ENCODE measurements at places on chromosomes 5 and 9. TPM values are rescaled to one million over a fixed set of nuclear protein-coding genes. Genes with fewer than 3 reads are reported as not detected.

- no peak for DNase-seq
- H3K36me3 ChIP-seq = peaks cover 13% of the 10 kb centered on the region
- no peak overlapping the region for H3K4me3 ChIP-seq
- H3K27ac ChIP-seq = no peak overlapping the region
Measured at GRCh38 chr5:169946743-169947295, 33.5 kb downstream of the INSYN2B start.

The MEGF10 gene
- total RNA-seq = not detected

- H3K4me1 ChIP-seq = no peaks in the 10 kb centered on the region
- H3K36me3 ChIP-seq = no peaks in the 10 kb centered on the region
- H3K27me3 ChIP-seq = peaks cover 16% of the 10 kb centered on the region
- H3K27ac ChIP-seq = no peak overlapping the region
- no peak overlapping the region for H3K4me3 ChIP-seq
Measured at GRCh38 chr5:1367149-1367548, 22.2 kb upstream of the CLPTM1L start.

The TCF7 gene
- total RNA-seq = 97.8 TPM

DNA sequence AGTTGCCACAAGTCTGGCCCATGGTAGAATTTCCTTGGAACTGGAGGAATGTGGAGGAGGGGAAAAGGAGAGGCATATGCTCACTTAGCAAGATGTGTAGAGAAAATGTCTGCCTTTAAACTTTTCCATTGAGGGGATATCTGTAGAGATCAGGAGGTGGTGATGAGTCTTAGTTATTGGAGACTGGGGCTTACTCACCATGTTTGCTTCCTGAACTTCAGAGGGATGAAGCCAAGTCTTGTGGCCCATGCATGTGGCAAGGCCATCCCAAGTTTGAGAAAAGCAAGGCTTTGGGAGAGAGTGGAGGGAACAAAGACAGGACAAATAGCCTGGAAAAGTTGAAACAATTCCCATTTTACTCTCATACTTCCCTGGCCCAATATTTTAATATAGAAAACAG, 124.5 kb downstream of the GDNF start:
- no peaks in the 10 kb centered on the region for H3K27me3 ChIP-seq
- no peaks in the 10 kb centered on the region for H3K4me1 ChIP-seq
- H3K27ac ChIP-seq = no peak overlapping the region
- H3K4me3 ChIP-seq = no peak overlapping the region
- H3K36me3 ChIP-seq = peaks cover under 1% of the 10 kb centered on the region

- no peaks in the 10 kb centered on the region for H3K4me1 ChIP-seq
- H3K27me3 ChIP-seq = no peaks in the 10 kb centered on the region
- DNase-seq = no peak
Measured at GRCh38 chr5:136213919-136214493, 21.0 kb upstream of the SMIM32 start.

GRCh38 chr9:129383019-129383560, 205.0 kb upstream of the IER5L start:
- peaks cover 25% of the 10 kb centered on the region for H3K4me1 ChIP-seq
- DNase-seq = no peak
- no peaks in the 10 kb centered on the region for H3K36me3 ChIP-seq
- peak overlapping the region; percentile 88 for H3K27ac ChIP-seq
- H3K4me3 ChIP-seq = peak overlapping the region; percentile 65

The SLC25A2 gene
- total RNA-seq = 0.84 TPM

The GRHPR gene
- 57.8 TPM for total RNA-seq

DNA sequence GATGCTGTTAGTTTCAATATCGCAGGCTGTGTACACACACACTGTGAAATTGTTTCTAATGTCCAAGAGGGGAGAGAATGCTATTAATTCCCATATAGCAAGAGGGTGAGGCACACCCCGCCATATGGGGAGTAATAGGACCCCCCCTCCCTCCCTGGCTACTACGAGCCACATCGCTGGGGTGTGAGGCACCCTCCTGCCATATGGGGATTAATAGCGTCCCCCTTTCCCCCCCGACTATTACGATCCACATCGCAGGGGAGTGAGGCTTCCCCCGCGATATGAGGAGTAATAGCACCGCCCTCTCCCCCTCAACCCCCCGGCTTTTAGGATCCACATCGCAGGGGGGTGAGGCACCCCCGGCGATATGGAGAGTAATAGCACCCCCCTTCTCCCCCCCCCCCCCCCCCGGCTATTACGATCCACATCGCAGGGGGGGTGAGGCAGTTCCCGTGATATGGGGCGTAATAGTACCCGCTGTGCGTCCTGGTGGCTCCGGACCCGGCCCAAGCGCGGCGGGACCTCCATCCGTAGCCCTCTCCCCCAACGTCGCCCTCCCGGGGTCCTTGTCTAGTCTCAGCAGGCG, 494 bp upstream of the STK32A start:
- DNase-seq = no peak
- no peak overlapping the region for H3K27ac ChIP-seq
- H3K4me3 ChIP-seq = no peak overlapping the region

GRCh38 chr9:6149315-6149714, 66.3 kb upstream of the IL33 start:
- no peaks in the 10 kb centered on the region for H3K4me1 ChIP-seq
- peaks cover 7% of the 10 kb centered on the region for H3K27me3 ChIP-seq
- no peak for DNase-seq
- H3K27ac ChIP-seq = no peak overlapping the region
- H3K4me3 ChIP-seq = no peak overlapping the region

DNA sequence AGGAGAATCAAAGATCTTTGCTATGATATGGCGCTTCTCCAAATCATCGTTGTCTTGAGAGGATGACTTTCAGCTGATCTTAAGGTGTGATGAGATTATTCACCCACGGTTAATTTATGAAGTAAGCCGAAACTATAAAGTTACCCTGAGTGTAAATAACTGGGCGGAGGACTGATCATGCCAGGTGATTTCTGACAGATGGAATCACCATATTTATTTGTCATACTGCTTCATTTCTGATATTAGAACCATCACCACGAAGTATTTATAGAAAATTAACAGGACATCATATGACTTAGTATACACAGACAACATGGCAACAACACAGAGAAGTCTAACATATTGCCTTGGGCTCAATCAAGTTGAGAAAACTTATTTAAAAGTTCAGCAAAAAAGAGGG, 601.9 kb downstream of the RAB3C start:
- DNase-seq = no peak
- H3K4me3 ChIP-seq = no peak overlapping the region
- peaks cover 43% of the 10 kb centered on the region for H3K27me3 ChIP-seq
- no peaks in the 10 kb centered on the region for H3K36me3 ChIP-seq
- H3K4me1 ChIP-seq = peaks cover 5% of the 10 kb centered on the region

The EGFL7 gene
- 1.9 TPM for total RNA-seq

DNA sequence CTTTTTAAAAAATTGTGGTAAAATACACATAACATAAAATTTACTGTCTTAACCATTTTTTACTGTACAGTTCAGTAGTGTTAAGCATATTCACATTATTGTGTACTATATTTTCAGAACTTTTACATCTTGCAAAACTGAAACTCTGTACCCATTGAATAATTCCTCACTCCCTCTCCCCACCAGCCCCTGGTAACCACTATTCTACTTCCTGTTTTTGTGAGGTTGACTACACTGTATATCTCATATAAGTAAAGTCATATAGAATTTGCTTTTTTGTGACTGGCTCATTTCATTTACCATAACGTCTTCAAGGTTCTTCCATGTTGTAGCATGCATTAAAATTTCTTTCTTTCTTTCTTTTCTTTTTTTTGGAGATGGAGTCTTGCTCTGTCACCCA, 87.0 kb downstream of the LNPEP start:
- peaks cover 75% of the 10 kb centered on the region for H3K36me3 ChIP-seq
- H3K27ac ChIP-seq = peak overlapping the region; percentile 77
- H3K27me3 ChIP-seq = no peaks in the 10 kb centered on the region
- peaks cover 36% of the 10 kb centered on the region for H3K4me1 ChIP-seq

- DNase-seq = no peak
- no peak overlapping the region for H3K4me3 ChIP-seq
- no peaks in the 10 kb centered on the region for H3K4me1 ChIP-seq
Measured at GRCh38 chr5:50786073-50786472, 119.6 kb downstream of the PARP8 start.

The RBM18 gene
- total RNA-seq = 23.9 TPM

GRCh38 chr9:4489919-4490704, at the start of gene SLC1A1:
SLC1A1 (plus strand) TSS chr9:4490468; CDS start chr9:4490680, 212 bp downstream.
- no peaks in the 10 kb centered on the region for H3K36me3 ChIP-seq
- peak; percentile 30 for DNase-seq
- H3K4me3 ChIP-seq = peak within 1 kb of the TSS; percentile 67

- H3K4me3 ChIP-seq = no peak overlapping the region
- no peak overlapping the region for H3K27ac ChIP-seq
- H3K4me1 ChIP-seq = no peaks in the 10 kb centered on the region
Measured at GRCh38 chr9:27393054-27393846, 96.3 kb upstream of the EQTN start.

The FAM163B gene
- not detected for total RNA-seq

GRCh38 chr5:164302533-164303235, 797.3 kb downstream of the MAT2B start:
- no peaks in the 10 kb centered on the region for H3K4me1 ChIP-seq
- H3K36me3 ChIP-seq = no peaks in the 10 kb centered on the region
- DNase-seq = no peak
- H3K27ac ChIP-seq = no peak overlapping the region

DNA sequence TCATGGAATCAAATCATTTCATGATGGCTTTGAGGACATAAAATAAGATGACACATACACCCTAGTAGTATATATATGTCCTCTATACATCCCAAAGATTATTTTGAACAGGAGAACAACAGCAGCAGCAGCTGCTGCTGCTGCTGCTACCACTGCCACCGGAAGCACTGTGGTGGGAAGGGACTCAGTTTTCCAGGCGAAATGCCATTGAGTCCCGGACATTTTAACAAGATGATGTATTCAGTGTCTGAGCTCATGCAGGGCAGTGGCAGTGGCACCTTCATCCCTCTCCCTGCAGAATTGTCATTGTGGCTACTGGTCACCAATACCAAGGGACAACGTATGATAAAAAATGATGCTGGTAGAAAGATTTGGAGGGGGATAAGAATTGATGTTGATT, 151.3 kb downstream of the CHSY3 start:
- no peaks in the 10 kb centered on the region for H3K4me1 ChIP-seq
- H3K4me3 ChIP-seq = no peak overlapping the region
- H3K27me3 ChIP-seq = no peaks in the 10 kb centered on the region
- DNase-seq = no peak
- no peaks in the 10 kb centered on the region for H3K36me3 ChIP-seq
- H3K27ac ChIP-seq = no peak overlapping the region

DNA sequence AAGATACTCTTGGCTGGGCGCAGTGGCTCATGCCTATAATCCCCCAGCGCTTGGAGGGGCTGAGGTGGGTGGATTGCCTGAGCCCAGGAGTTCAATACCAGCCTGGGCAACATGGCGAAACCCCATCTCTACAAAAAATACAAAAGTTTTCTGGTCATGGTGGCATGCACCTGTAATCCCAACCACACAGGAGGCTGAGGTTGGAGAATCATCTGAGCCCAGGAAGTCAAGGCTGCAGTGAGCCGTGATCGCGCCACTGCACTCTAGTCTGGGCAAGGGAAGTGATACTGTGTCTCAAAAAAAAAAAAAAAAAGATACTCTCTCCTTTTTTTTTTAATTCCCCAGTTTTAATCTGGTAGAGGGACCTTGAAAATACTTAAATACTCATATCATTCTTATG, 15.0 kb downstream of the ANKRD33B start:
- H3K27ac ChIP-seq = no peak overlapping the region
- peaks cover 2% of the 10 kb centered on the region for H3K27me3 ChIP-seq
- H3K4me3 ChIP-seq = no peak overlapping the region

- peaks cover 5% of the 10 kb centered on the region for H3K27me3 ChIP-seq
- H3K4me3 ChIP-seq = no peak overlapping the region
- no peak overlapping the region for H3K27ac ChIP-seq
- DNase-seq = no peak
- H3K36me3 ChIP-seq = no peaks in the 10 kb centered on the region
- H3K4me1 ChIP-seq = no peaks in the 10 kb centered on the region
Measured at GRCh38 chr9:134496413-134497282, 145.0 kb upstream of the COL5A1 start.

GRCh38 chr9:21695874-21696341, 106.5 kb upstream of the MTAP start:
- no peak for DNase-seq
- no peak overlapping the region for H3K27ac ChIP-seq
- H3K36me3 ChIP-seq = no peaks in the 10 kb centered on the region

GRCh38 chr9:126424511-126424910, 97.9 kb downstream of the MVB12B start:
- no peak overlapping the region for H3K4me3 ChIP-seq
- DNase-seq = no peak
- H3K27ac ChIP-seq = no peak overlapping the region
- peaks cover 32% of the 10 kb centered on the region for H3K4me1 ChIP-seq
- H3K27me3 ChIP-seq = no peaks in the 10 kb centered on the region

All from activated CD8-positive, alpha-beta T cell treated with anti-CD3 and anti-CD28 coated beads, Interleukin-2, amount 10 ng/mL, durations not matched to agents 7 days and 5 days (primary cell).